Activated CD8-positive, alpha-beta memory T cell treated with anti-CD3 and anti-CD28 coated beads for 48 hours (primary cell): ENCODE measurements at places on chromosomes 3 and 15.

GRCh38 chr3:183180110-183180783, 17.7 kb upstream of the LAMP3 start:
- no peak for DNase-seq

- no peak for DNase-seq
Measured at GRCh38 chr3:88809993-88810392, 297.4 kb upstream of the EPHA3 start.

- no peak for DNase-seq
Measured at GRCh38 chr15:56805466-56806147, 72.3 kb upstream of the ZNF280D start.

DNA sequence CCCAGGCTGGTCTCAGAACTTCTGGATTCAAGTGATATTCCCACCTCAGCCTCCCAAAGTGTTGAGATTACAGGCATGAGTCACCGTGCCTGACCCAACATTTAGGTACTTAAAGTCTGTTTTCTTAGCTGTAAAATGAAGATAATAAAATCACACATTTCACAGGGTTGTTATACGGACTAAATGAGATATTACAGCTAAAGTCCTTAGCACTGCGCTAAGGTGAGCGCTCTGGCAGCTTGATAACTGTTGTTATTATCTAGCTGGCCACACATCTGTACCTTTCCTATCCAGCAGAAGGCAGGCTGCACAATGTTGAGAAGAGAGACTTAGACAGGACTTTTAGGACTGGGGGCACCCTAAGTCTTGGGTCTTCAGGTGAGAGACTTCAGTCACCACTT, 2.7 kb upstream of the LIPH start:
- DNase-seq = no peak

DNA sequence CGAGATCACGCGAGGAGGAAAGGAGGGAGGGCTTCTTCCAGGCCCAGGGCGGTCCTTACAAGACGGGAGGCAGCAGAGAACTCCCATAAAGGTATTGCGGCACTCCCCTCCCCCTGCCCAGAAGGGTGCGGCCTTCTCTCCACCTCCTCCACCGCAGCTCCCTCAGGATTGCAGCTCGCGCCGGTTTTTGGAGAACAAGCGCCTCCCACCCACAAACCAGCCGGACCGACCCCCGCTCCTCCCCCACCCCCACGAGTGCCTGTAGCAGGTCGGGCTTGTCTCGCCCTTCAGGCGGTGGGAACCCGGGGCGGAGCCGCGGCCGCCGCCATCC, 1.1 kb upstream of the SETD5 start:
- no peak for DNase-seq

GRCh38 chr15:37361621-37362020, 261.3 kb upstream of the MEIS2 start:
- no peak for DNase-seq

- no peak for DNase-seq
Measured at GRCh38 chr15:81373176-81373575, 837 bp downstream of the TMC3 start.

- DNase-seq = no peak
Measured at GRCh38 chr15:31464216-31465082, 137.8 kb downstream of the KLF13 start.

DNA sequence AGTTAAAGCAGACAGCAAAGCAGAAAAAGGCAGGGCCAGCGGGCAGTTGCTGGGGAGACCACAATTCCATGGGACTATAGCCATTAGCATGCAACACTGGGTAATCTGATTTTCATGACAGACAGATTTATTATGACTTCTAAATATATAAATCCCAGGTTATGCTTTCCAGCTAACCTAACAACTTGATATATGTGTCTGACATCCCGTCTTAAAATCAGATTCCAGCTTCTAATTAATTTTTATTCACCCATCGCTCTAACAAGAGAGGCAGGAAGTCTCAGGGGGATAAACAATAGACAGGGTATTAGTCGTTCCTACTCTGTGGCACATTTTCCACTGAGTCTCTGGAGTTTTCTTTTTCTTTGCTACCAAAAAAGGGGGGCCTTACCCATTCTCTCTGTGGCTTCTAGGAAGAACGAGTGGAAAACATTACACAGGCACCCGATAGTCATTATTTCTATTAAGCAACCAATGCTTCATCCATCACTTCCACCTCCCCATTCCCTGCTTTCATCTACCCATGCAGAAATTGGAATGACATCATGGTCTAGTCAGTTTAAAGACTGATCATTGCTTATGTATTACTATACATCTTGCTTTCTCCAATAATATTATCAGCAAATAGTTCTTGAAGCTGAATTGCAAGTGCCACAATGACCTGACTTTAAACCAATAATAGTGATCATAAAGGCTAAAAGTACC, 173.1 kb downstream of the FHIT start:
- DNase-seq = no peak

DNA sequence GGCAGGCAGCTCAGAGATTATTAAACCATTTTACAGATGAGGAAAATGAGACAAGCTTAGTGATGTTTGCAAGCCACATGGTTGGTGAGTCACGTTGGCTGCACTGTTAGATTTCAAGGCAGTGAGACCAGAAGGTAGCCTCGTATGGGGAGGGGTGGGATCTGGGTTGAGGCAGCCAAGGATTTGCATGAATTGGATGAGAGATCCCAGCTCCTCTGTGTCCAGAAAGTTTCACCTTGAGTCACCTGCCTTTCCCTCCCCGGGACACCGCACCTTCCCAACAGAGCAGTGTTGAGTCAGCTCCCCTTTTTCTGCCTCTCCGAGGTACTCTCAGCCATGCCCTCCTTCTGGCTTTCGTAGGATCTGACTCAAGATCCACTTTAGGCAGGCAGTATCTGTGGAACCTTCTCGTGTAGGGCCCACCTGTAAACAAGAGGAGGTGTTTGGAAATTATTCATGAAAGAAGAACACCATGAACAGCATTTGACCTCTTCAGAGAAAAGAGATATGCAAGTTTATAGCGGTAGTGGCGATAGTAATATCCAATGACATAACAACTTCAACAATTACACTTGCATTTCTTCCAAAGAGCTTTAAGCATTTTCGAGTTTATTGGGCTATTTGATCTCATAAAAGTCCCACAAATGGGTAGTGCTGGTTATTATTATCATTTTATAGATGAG, 46.8 kb upstream of the VPS8 start:
- DNase-seq = no peak

DNA sequence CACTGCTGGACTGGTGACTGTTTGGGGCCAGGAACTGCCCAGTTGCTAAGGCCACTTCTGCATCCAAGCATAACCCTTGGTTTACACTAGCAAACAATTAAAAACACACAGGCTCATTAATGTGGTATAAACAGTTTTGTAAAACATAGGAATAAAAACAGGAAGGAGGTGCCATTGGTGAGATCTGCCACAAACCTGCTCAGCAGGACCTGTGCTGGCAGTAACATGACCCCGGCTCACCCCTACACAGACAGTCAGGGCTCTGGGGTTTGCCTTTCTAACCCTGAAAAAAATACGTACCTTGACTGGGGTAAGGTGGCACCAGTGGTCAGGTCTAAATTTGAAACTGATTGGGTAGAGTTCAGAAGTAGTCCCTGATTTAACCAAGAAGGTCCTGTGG, 76.2 kb downstream of the ATP1B3 start:
- no peak for DNase-seq

DNA sequence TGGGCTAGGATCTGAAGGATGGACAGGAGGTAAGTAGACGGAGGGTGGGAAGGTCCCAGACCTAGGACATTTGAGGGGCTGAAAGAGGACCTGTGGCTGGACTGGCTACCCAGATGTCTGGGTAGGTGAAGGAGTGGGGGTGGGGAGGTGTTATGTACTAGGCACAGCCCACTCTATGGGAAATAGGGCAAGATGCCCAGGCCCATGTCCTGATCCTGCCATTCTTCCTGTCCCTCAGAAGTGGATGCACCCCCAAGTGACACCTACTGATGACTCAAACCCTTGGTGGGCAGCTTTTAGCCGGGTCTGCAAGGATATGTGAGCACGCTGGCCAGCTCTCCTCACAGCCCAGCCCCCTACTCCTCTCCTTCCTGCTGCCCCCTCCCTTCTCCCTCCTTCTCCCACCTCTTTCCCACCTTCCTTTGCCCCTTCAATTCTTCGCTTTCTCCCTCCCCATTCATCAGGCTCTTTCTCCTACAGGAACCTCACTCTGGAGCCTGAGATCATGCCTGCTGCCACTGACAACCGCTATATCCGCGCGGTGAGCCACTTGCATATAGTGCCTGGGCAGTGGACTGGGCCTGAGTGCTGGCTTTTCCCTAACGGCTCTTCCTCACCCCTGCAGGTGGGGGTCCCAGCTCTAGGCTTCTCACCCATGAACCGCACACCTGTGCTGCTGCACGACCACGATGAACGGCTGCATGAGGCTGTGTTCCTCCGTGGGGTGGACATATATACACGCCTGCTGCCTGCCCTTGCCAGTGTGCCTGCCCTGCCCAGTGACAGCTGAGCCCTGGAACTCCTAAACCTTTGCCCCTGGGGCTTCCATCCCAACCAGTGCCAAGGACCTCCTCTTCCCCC, 5.2 kb downstream of the ACY1 start:
- DNase-seq = no peak

- DNase-seq = no peak
Measured at GRCh38 chr3:71456156-71456555, 127.4 kb downstream of the FOXP1 start.

GRCh38 chr15:26537663-26538062, 235.2 kb downstream of the GABRB3 start:
- no peak for DNase-seq

DNA sequence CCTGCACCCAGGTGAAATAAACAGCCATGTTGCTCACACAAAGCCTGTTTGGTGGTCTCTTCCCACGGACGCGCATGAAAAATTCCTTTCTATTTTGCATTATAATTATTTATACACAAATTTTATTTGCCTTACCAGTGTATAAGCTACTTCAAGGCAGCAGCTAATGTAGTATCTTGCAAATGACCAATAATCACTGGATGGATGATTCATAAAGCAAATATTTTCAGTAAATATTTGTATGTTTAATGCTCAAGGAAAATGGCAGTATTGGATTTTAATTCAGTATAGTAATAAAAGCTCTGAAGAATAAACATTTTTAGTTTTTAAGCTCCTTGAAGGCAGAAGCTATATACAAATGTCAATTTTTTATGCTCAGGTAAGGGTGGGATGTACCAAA, 158.7 kb upstream of the NANOGP8 start:
- no peak for DNase-seq

DNA sequence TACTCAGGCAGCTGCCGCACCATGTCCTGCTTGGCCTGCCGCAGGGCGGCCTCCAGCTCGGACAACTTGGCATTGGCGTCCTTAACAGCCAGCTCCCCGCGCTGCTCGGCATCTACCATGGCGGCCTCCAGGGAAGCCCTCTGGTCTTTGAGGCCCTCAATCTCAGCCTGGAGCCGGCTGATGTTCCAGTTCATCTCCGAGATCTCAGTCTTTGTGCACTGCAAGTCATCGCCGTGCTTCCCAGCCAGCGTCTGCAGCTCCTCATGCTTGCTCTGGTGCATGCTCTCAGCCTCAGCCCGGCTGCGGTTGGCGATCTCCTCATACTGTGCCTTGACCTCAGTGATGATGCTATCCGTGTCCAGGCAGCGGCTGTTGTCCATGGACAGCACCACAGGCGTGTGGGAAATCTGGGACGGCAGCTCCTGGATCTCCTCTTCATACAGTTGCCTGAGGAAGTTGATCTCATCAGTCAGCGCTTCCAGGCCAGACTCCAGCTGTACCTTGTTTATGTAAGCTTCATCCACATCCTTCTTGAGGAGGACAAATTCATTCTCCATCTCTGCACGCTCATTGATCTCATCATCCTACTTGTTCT, 15.5 kb upstream of the PSTPIP1 start:
- DNase-seq = no peak

DNA sequence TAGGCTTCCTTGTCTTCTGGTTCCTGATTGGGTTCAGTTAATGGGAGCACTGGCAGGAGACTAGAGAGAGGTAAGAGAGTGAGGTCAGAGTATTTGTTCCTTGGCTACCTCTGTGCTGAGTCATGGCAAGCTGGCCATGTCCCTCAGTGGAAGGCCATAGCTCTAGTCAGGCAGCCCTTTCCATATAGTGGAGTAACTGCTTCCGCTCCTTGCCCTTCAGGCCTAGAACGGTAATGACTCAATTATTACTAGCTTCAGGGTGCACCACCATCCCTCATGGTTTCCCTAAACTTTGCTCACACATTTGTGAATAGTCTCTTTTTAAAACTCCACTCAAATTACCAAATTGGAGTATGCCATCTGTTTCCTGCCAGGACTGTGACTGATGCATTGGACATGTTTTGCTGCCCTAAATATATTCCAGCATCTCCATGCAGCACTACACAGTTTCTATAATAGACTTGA, 10.5 kb upstream of the ANO10 start:
- no peak for DNase-seq

DNA sequence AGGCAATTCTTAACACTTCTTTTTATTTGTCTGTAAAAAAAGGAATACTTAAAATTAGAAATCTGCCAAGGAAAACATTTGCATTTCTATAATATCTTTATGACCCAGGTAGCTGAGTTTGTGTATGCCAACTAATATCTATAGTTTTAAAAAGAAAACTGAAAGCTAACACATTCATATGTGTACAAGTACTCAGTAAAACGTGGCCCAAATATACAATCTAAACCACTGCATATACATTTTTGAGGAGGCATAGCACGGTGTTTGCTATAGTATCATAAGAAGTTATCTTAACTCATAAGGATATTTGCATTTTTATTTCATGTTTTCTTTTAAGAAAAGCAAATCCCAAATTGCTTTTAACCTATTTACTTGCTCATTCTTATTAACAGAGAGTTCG, 172.7 kb downstream of the ZBTB20 start:
- DNase-seq = no peak

- DNase-seq = no peak
Measured at GRCh38 chr3:197030379-197031314, 1.0 kb upstream of the MELTF start.

GRCh38 chr15:73678498-73678897, 5.7 kb upstream of the CD276 start:
- no peak for DNase-seq

GRCh38 chr3:109125902-109126301, 8.0 kb upstream of the MORC1 start:
- no peak for DNase-seq

GRCh38 chr3:155948476-155948875, 78.0 kb downstream of the GMPS start:
- DNase-seq = no peak

DNA sequence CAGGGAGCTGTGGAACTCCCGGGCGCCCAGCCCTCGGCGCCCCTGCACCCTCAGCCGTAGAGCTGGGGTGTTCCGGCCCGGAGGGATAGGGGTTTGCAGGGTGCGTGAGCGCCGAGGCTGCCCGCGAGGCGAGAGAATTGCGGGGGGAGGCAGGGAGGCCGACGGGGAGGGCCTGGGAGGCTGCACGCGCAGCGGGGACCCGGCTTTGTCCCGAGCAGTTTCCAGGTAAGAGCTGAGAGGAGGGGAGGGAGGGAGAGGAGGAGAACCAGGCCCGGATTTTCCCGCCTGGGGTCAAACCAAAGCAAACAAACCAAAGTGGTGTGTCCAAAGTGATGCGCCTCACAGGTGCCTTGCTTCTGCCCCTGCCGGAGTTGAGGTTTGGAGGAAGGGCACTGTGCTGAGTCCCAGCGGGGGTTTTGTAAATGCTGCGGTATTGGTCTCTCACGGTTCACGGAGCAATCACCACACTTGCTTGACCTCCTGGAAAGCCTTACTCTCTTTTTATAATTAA, 146.4 kb downstream of the TJP1 start:
- DNase-seq = no peak
